CD4-positive, alpha-beta T cell treated with Interleukin-4 for 4 hours (primary cell): ENCODE measurements at places on chromosomes 2 and 18.

DNA sequence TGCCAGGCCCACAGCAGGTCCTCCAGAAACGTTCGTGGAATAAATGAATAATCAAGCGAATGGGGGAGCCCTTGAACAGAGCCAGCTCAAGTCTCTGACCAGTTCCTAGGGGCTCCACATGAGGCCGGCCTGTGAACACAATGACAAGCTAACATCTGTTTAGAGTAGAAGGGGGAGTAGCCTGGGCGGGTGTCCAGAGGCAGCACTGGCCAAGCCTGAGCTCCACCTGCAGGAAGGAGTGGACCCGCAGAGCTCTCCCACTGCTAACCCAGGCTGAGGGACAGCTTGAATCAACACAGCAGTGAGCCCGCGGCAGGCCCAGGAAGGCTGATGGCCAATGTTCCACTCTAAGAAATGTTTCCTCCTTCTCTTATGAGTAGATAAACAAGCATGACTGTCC is 234.8 kb upstream of the RAB6C start:
- DNase-seq: no peak

GRCh38 chr2:217609952-217610351 is 392.8 kb downstream of the TNS1 start:
- DNase-seq: no peak

- DNase-seq: no peak
These were observed 1.2 kb upstream of the PER2 start for GRCh38 chr2:238289574-238289973.

DNA sequence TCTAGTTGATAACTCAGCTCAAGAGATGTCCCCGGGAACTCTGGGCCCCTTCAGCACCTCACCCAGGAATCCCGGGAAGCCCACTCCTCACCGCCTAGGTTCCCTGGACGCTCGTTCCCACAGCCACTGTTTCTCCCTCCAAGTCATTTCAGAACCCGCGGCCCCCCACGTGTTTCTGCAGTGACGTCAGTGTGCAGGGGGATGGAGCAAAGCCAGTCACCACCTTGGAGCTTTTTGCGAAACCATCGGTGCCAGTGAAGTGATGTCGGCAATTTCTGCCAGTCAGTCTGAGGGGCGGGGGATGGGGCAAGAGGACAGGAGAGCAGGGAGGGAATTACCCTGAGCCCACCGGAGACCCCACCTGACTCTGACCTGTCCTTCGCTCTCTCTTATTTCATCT is 119.2 kb downstream of the SNTG2 start:
- no peak for DNase-seq

DNA sequence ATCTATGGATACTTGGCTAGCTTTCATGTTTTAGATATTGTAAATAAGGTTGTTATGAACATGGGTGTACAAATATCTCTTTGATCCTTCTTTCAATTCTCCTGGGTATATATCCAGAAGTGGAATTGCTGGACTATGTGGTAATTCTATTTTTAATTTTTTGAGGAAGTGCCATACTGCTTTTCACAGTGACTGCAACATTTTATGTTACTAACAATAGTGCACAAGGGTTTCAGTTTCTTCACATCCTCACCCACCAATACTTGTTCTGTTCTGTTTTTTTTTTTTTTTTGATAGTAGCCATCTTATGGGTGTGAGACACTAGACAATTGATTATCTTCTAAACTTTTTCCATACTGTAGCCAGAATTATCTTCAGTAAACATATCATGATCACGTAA is 17.3 kb upstream of the NEUROD1 start:
- DNase-seq: no peak
